Right kidney (tissue), 9 donors: ENCODE measurements at places on chromosomes 7 and 10.

GRCh38 chr10:6299743-6300105 lies 97.0 kb downstream of the PFKFB3 start:
- DNase-seq, result no peak

- DNase-seq, result no peak
Observed at GRCh38 chr10:114061148-114061547, 17.5 kb downstream of the ADRB1 start.

- DNase-seq, result no peak
Observed at GRCh38 chr7:37476428-37476827, 27.8 kb upstream of the ELMO1 start.

DNA sequence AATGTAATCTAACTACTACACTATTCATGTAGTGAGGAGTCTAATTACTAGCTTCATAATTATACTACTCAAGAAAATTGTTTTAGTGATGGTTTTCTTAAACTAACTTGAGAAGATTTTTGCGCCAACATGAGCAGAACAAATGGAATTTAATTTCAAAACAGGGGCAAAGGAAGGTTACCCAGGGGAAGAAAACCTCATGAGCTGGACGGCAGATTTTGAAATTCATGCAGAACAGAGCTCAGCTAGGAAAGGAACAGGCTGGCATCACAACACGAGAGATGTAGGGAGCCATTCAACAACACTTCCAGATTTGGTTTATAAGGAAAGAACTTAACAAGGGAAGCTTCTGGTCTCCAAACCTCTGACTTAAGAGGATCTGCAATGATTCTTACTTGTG lies 235.3 kb upstream of the PRKCQ start:
- DNase-seq, result no peak

GRCh38 chr7:2019711-2020511 lies 212.8 kb downstream of the MAD1L1 start:
- no peak for DNase-seq

- DNase-seq, result no peak
Observed at GRCh38 chr7:117995850-117996650, 122.8 kb upstream of the CTTNBP2 start.

DNA sequence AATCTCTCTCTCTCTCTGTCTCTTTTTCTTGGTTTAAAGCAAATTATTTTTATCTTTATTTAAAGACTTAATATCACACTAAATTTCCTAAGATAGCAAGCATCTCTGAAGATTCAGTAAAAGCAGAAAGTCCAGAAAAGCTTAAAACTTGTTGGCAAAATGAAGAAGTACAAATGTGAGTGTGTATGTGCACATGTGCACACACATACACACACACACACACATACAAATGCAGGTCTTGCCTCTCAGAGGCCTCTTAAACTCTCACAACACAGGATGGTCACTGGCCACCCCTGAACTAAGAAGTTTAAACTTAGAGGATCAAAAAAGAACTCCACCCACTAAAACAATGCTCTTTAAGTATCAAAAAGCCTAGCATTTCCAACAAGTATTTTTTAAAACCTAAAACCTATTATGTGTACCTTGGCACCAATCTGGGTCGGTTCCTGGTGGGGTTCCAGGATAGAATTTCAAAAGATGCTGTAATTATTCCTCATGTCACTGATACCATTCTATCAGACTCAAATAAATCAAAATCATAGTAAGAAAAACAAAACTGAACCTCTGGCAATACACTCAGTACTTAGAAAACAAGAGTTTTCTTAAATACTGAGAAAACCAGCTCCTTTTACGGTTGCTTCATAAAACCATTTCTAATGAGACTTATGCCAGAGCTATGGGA lies 55.0 kb downstream of the SORBS1 start:
- no peak for DNase-seq
